ENCODE measurements at places on chromosomes 12 and 14. TPM values are rescaled to one million over a fixed set of nuclear protein-coding genes. Genes with fewer than 3 reads are reported as not detected.

The RASSF9 gene
- 3.8 TPM for total RNA-seq

The CLEC2B gene
- total RNA-seq, result not detected

The TAS2R46 gene
- total RNA-seq, result 0.17 TPM

The KRT6C gene
- not detected for total RNA-seq
